Activated naive CD8-positive, alpha-beta T cell treated with anti-CD3 and anti-CD28 coated beads for 36 hours (primary cell): ENCODE measurements at places on chromosomes 1 and 21. TPM values are rescaled to one million over a fixed set of nuclear protein-coding genes. Genes with fewer than 3 reads are reported as not detected.

DNA sequence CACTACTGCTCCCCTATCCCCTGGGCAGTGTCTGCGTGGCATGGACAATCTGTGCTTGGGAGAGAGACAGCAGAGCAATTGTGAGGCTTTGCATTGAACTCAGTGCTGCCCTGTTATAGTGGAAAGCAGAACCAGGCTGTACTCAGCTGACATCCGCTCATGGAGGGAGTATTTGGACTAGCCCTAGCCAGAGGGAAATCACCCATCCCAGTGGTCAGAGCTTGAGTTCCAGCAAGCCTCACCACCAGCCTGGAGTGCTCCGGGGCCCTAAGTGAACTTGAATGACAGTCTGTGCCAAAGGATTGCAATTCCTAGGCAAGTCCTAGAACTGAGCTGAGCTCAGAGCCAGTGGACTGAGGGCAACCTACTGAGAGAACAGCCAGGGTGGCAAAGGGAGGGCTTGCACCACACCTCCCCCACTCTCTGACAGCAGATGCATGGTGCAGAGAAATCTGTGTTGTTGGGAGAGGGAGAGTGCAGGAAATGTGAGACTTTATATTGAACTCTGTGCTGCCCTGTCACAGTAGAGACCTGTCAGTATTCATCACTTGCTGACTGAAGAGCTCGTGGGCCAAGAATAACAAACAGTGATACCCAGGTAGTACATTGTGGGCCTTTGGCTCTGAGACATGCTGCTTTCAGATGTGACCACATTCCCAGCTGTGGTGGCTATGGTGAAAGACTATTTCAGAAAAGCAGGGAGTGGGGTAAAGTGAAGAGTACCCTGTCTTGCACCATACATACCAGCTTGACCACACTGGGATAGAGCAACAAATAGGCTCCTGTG is 107.7 kb upstream of the SLC5A9 start:
- H3K4me3 ChIP-seq = no peak overlapping the region
- H3K4me1 ChIP-seq = no peaks in the 10 kb centered on the region
- H3K27me3 ChIP-seq = peaks cover 23% of the 10 kb centered on the region
- DNase-seq = no peak
- no peaks in the 10 kb centered on the region for H3K36me3 ChIP-seq

The TEDDM1 gene
- total RNA-seq = not detected

The CLIC6 gene
- total RNA-seq = 0.78 TPM

The SIKE1 gene
- total RNA-seq = 74.9 TPM

- peaks cover 11% of the 10 kb centered on the region for H3K36me3 ChIP-seq
- no peak for DNase-seq
- no peaks in the 10 kb centered on the region for H3K27me3 ChIP-seq
- no peak overlapping the region for H3K27ac ChIP-seq
- no peak overlapping the region for H3K4me3 ChIP-seq
These were observed 273.5 kb downstream of the LIPI start for GRCh38 chr21:13937236-13937635.

The GUCA2B gene
- total RNA-seq = not detected

The B4GALT2 gene
- total RNA-seq = 38.5 TPM

- peak overlapping the region; percentile 76 for H3K27ac ChIP-seq
- peak overlapping the region; percentile 79 for H3K4me3 ChIP-seq
- peaks cover 58% of the 10 kb centered on the region for H3K4me1 ChIP-seq
- H3K27me3 ChIP-seq = peaks cover 5% of the 10 kb centered on the region
- peaks cover 13% of the 10 kb centered on the region for H3K36me3 ChIP-seq
- peak; percentile 65 for DNase-seq
These were observed 859 bp downstream of the IFFO2 start for GRCh38 chr1:18955441-18956192.

- no peak for DNase-seq
- no peaks in the 10 kb centered on the region for H3K27me3 ChIP-seq
- no peaks in the 10 kb centered on the region for H3K4me1 ChIP-seq
- no peak overlapping the region for H3K27ac ChIP-seq
- H3K4me3 ChIP-seq = no peak overlapping the region
These were observed 43.4 kb upstream of the C1orf53 start for GRCh38 chr1:197859024-197859423.

The WDR26 gene
- total RNA-seq = 62.3 TPM

DNA sequence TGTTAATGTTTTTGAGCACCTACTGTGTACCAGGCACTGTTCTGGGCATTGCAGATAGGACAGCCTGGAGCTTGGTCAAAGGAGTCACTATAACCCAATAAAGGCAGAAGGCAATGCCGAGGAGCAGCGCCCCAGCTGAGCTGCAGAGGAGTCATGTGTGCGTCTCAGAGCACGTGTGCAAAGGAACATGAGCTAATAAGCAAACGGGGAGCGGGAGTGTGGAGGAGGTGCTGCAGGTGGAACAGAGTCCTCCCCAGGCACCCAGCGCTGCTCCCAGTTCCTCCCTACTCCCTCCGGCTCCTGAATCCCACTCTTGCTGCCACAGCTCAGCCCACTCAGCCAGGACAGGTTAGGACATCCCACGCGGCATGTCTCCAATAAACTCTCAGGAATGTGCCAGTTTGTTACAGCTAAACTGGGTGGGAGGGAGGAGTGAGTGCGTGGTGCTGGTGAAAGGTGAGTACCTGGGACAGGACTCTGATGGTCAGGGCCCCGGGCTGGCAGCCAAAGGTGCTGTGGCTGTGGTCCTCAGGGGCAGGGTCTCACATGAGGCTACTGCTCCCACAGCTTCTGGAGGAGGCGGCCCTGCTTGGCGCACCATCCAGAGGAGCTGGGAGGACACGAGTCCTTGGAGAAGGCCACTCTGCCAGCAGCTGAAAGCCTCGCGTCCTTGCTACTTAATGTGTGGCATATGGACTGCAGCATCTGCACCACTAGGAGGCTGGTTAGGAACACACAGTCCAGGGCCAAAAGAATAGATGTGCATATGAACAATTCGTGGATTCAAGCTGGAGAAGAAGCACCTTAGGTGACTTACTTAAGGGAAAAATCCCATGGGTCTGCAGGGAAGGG is 52.3 kb downstream of the GRIK3 start:
- H3K4me3 ChIP-seq = no peak overlapping the region
- H3K4me1 ChIP-seq = no peaks in the 10 kb centered on the region
- no peak overlapping the region for H3K27ac ChIP-seq
- H3K36me3 ChIP-seq = no peaks in the 10 kb centered on the region
- DNase-seq = no peak
- H3K27me3 ChIP-seq = peaks cover 9% of the 10 kb centered on the region

GRCh38 chr1:70239940-70240339 is 18.8 kb downstream of the SRSF11 start:
- no peaks in the 10 kb centered on the region for H3K27me3 ChIP-seq
- H3K27ac ChIP-seq = no peak overlapping the region
- peaks cover 2% of the 10 kb centered on the region for H3K4me1 ChIP-seq
- no peak overlapping the region for H3K4me3 ChIP-seq

GRCh38 chr1:115832651-115833050 is 8.3 kb downstream of the NHLH2 start:
- H3K27me3 ChIP-seq = peaks cover 68% of the 10 kb centered on the region
- DNase-seq = no peak
- no peak overlapping the region for H3K4me3 ChIP-seq
- no peak overlapping the region for H3K27ac ChIP-seq

DNA sequence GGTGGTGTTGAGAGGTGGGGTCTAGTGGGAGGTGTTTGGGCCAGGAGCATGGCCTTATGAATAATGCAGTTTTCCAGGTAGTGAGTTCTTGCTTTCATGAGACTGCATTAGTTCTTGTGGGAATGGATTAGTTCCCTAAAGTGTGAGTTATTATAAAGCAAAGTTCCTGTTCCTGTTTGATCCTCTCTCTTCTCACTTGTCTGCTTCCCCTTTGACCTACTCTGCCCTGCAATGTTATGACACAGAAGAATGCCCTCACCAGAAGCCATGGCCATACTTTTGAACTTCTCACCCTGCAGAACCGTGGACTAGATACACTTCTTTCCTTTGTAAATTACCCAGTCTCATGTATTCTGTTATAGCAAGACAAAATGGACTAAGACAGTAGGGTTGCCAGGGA is 53.6 kb downstream of the MAP3K7CL start:
- peaks cover 2% of the 10 kb centered on the region for H3K36me3 ChIP-seq
- H3K4me1 ChIP-seq = peaks cover 8% of the 10 kb centered on the region
- H3K4me3 ChIP-seq = no peak overlapping the region
- no peak overlapping the region for H3K27ac ChIP-seq
- DNase-seq = no peak

DNA sequence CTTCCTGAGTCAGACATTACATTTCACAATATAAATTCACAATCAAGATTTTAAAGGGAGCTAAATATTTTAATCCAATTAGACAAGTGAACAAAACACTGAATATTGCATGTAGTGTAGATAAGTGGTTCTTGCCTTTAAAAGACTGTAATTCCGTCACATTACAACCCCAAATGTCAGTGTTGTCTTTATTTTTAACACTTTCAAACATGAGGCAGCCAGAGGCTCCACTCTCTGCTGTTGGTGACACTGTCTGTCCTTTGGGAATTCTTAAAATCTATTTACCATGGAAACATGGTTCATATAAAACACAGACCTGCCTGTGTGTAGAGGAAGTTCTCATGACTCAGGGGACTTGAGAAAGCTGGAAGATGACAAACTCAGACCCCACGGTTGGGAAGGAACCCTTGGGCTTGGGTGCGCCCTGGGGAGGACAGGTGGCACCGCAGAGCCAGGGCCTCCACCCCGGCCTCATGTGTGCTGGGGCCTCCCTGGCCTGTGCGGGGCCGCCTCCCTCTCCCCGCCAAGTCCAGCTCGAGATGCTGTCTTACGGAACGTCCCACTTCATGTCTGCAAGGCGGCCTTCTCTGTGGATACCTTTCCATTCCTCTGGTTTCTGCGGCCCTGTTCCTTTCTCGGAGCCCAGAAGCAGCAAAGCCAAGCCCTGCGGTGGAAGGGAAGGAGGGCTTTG is 239.0 kb downstream of the SDCCAG8 start:
- no peak overlapping the region for H3K27ac ChIP-seq
- DNase-seq = no peak
- H3K27me3 ChIP-seq = no peaks in the 10 kb centered on the region
- H3K36me3 ChIP-seq = peaks cover 9% of the 10 kb centered on the region
- H3K4me1 ChIP-seq = peaks cover 6% of the 10 kb centered on the region
- no peak overlapping the region for H3K4me3 ChIP-seq

- H3K27ac ChIP-seq = no peak overlapping the region
- H3K27me3 ChIP-seq = no peaks in the 10 kb centered on the region
- H3K36me3 ChIP-seq = peaks cover 8% of the 10 kb centered on the region
- H3K4me1 ChIP-seq = no peaks in the 10 kb centered on the region
- no peak for DNase-seq
These were observed 35.5 kb downstream of the SH3GLB1 start for GRCh38 chr1:86739648-86740509.

DNA sequence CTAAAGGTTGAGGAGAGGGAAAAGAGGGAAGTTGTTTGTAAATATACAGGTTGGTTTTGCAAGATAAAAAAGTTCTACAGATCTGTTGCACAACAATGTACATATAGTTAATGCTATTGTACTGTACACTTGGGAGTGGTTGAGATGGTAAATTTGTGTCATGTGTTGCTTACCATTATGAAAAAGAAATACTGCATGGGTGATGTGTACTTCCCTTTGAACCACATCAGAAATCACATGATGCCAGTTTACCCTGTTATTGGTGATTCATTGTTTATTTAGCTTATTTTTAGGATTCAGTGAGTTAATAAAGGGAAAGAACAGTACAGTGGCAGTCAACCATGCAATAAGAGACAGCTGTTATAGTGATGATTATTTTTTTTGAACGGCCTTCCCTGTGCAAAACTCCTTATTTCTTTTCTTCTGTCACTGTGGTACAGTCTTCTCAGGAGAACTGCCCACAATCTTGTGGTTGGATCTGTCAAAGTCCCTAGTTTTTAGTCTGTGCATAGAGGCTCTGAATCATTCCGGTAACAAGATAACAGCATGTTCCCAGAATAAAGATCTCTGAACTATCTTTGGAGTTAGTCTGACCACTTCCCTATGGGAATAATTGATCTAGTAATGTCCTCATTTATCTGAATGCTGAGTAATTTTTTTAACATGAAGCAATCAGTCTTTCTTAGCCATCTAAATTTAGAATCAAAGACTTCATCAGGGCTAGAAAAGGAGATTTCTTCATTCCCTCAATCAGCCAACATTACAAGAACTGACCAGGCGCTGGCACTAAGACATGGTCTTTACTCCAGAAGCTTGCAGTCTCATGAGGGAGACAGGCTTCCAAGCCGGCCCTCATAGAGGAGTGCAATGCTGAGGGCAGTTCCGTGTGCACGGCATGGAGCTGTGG is 84.2 kb downstream of the SH3GLB1 start:
- H3K27ac ChIP-seq = no peak overlapping the region
- no peaks in the 10 kb centered on the region for H3K4me1 ChIP-seq
- H3K27me3 ChIP-seq = no peaks in the 10 kb centered on the region
- no peak overlapping the region for H3K4me3 ChIP-seq
- DNase-seq = no peak
- H3K36me3 ChIP-seq = no peaks in the 10 kb centered on the region

DNA sequence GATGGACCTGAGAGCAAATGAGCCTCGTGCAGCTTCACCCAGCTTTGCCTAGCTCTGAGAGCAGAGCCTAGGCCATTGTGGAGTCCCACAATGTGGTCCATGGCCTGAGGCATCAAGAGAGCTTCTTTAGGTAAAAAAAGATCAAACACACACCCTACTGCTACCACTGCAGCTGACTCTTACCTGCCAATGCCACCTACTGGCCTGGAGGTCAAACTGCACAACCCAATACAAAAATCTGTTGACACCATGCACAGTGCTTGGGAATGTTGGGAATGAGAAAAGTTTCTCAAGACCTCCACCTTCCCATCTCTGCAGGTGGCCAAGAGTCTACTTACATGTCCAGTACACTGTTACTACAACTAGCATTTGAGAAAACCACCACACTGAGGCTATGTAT is 60.6 kb downstream of the UCHL5 start:
- H3K27ac ChIP-seq = no peak overlapping the region
- H3K36me3 ChIP-seq = peaks cover 80% of the 10 kb centered on the region
- no peaks in the 10 kb centered on the region for H3K27me3 ChIP-seq
- no peaks in the 10 kb centered on the region for H3K4me1 ChIP-seq
- no peak overlapping the region for H3K4me3 ChIP-seq

GRCh38 chr1:19437891-19438294 is 47.4 kb downstream of the CAPZB start:
- H3K36me3 ChIP-seq = peaks cover 27% of the 10 kb centered on the region
- no peaks in the 10 kb centered on the region for H3K27me3 ChIP-seq
- no peak overlapping the region for H3K4me3 ChIP-seq

DNA sequence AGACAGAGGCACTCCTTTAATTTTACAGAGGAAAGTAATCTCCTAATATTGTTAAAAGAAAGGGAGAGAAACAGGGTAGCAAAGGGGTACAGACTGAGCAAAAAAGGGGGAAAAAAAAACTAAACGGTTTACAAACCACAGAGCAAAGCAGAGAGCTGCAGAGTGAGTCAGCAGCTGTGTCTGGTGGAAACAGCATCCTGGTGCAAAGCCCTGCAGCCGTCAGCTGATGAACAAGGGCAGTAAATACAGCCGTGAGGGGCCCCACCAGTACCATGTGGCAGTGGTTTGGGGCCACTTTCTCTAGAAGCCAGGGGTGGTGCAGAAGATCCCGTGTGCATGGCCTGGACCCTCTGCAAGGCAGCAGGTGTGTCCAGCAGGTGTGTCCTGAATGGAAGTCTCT is 111.3 kb downstream of the ERG start:
- peaks cover 29% of the 10 kb centered on the region for H3K27me3 ChIP-seq
- peak; percentile 7 for DNase-seq
- H3K36me3 ChIP-seq = no peaks in the 10 kb centered on the region
- no peak overlapping the region for H3K4me3 ChIP-seq

GRCh38 chr1:75136195-75136815 is 2.1 kb downstream of the LHX8 start:
- no peak overlapping the region for H3K4me3 ChIP-seq
- peaks cover 11% of the 10 kb centered on the region for H3K4me1 ChIP-seq
- peaks cover 90% of the 10 kb centered on the region for H3K27me3 ChIP-seq
- H3K27ac ChIP-seq = no peak overlapping the region

The PDC gene
- total RNA-seq = not detected

The ARHGAP29 gene
- not detected for total RNA-seq

The TSSK3 gene
- total RNA-seq = 0.48 TPM
